ENCODE measurements at places on chromosomes 1 and 21. TPM values are rescaled to one million over a fixed set of nuclear protein-coding genes. Genes with fewer than 3 reads are reported as not detected.

Gene C1orf185
- not detected for polyA plus RNA-seq

Gene ITGB2
- 376 TPM for polyA plus RNA-seq

Gene HSD11B1
- 74.6 TPM for polyA plus RNA-seq

Gene CLCA2
- polyA plus RNA-seq: 0.97 TPM

Data from lung (tissue), 17 donors.